Airway epithelial cell (primary cell): ENCODE measurements at places on chromosomes 7 and 10. TPM values are rescaled to one million over a fixed set of nuclear protein-coding genes. Genes with fewer than 3 reads are reported as not detected.

Gene GTF2IRD1
- 18.0 and 21.3 TPM in 2 replicates for total RNA-seq

Gene C7orf33
- not detected in 2 replicates for total RNA-seq

Gene CALD1
- 94.7 and 125 TPM in 2 replicates for total RNA-seq

Gene CHAT
- not detected in 2 replicates for total RNA-seq

Gene RPA3
- 30.3 and 42.6 TPM in 2 replicates for total RNA-seq

Gene WNT8B
- total RNA-seq, result 0.14 TPM in 1 of 2 replicates, not detected in the other

Gene MAP3K8
- total RNA-seq, result 2.7 and 5.2 TPM in 2 replicates

Gene GJD4
- not detected in 2 replicates for total RNA-seq

Gene ACHE
- not detected in 2 replicates for total RNA-seq

Gene HEPACAM2
- total RNA-seq, result not detected in 2 replicates

Gene TMEM209
- 11.4 and 13.6 TPM in 2 replicates for total RNA-seq

Gene SYT15
- total RNA-seq, result not detected in 2 replicates

Gene FEZF1
- total RNA-seq, result not detected in 2 replicates

Gene CHN2
- total RNA-seq, result not detected in 2 replicates

Gene GRM3
- total RNA-seq, result not detected in 2 replicates

Gene CNPY1
- total RNA-seq, result not detected in 2 replicates
